Activated CD8-positive, alpha-beta T cell treated with anti-CD3 and anti-CD28 coated beads, Interleukin-2, amount 10 ng/mL, durations not matched to agents 7 days and 5 days (primary cell): ENCODE measurements at places on chromosomes 2 and 18. TPM values are rescaled to one million over a fixed set of nuclear protein-coding genes. Genes with fewer than 3 reads are reported as not detected.

The LRRC30 gene
- total RNA-seq: not detected

The TTC31 gene
- total RNA-seq: 40.0 TPM

The FAHD2B gene
- 29.8 TPM for total RNA-seq

- DNase-seq: no peak
Observed at GRCh38 chr2:64400105-64400728, 53.7 kb upstream of the LGALSL start.

DNA sequence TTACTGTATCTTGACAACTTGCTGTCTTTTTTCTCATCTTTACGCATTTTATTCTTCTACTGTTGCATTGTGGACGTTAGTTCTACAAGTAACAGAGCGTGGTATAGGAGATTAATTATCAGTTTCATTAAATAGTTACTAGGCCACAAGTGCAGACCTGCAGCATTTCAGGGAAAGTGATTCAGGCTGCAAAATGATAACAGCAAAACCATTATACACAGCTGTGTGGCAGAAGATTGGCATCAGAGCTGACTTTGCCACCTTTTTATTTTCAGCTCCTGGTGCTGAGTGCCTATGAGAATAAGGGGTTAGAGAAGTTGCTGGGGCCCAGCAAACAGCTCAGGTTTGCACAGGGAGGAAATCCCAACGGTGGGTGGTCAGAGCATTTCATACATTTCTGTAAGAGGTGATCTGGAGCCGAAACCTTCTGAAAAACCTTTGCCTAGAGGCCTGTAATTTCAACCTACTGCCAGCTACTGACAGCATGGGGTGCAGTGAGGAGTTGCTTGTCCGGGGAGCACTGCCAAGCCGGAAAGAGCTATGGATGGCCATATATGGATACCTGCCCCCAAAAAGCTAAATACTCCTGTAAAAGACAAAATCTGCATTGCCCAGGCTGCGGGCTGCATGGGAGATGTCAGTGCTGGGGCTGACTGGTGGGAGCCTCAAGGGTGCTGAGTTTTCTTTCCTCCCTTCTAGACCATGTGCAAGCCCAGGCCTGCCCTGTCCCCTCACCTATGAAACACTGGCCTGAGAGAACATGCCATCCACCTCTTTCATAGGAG is 2.7 kb upstream of the CCBE1 start:
- DNase-seq: no peak

GRCh38 chr2:12251121-12251520 is 465.6 kb upstream of the TRIB2 start:
- DNase-seq: no peak

- DNase-seq: no peak
Observed at GRCh38 chr2:106358081-106358480, 110.1 kb downstream of the RGPD3 start.

DNA sequence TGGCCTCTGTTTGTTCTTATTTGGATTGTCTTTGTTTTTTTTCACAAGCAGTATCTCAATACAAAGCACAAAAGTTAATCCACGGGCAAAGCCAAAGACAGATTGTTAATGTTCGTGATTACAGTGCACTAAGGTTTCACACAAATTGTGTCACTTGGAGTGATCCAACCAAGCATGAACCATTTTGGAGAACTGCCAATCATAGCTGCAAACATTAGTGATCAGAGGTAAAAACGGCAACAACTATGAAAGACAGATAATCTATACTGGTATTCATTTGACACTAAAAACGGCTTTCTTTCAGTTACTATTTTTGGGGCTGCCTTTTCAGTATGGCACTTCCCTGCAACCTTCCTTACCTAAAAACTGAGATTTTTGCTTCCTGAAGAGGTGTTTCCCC is 213.1 kb upstream of the GULP1 start:
- DNase-seq: no peak

- no peak for DNase-seq
Observed at GRCh38 chr2:121969166-121969565, 213.7 kb downstream of the TSN start.

GRCh38 chr2:17162713-17163112 is 355.5 kb downstream of the RAD51AP2 start:
- no peak for DNase-seq

- DNase-seq: no peak
Observed at GRCh38 chr2:46350029-46350689, 53.0 kb downstream of the EPAS1 start.

- no peak for DNase-seq
Observed at GRCh38 chr2:190716176-190716807, 67.4 kb downstream of the NAB1 start.

DNA sequence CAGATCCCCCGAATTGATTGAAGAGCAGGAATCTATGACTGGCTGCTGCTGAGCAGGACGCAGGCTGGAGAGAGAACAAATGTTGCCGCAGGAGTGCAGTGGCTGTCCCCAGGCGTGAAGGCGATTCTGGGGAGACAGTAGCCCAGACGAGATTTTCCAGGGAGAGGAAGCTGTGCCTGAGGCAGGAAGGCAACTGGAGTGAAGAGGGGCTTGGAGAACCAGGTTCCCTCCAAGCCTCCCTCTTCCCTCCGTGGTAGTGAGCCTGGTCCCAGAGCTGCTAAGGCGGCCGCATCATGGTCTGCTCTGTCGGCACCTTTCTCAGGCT is 1.3 kb upstream of the NPPC start:
- no peak for DNase-seq

DNA sequence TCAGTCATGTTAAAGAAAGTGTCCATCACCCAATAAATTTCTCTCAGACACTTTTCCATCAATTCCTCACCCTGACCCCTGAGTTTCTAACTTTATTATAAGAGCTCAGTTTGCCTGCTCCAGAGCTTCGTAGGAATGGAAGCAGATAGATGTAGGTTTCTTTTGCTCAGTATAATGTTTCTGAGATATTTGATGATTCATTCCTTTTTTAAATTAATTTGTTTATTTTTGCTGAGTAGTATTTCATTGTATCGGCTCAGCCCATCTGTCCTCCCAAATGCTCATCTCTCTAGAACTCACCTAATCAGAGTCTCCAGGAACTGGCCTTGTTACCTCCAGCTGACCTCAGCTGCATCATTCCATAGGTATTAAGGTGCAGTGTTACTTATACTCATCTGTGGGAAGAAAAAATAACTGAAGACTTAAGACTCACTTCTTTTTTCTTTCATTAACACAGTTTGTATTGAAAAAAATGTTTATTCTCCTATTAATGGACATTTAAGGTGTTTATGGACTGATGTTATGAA is 11.9 kb upstream of the BCL2L11 start:
- DNase-seq: no peak

The RGPD3 gene
- total RNA-seq: 0.31 TPM

The MYOM1 gene
- total RNA-seq: 1.3 TPM

The IL36G gene
- not detected for total RNA-seq

The NCL gene
- 665 TPM for total RNA-seq

DNA sequence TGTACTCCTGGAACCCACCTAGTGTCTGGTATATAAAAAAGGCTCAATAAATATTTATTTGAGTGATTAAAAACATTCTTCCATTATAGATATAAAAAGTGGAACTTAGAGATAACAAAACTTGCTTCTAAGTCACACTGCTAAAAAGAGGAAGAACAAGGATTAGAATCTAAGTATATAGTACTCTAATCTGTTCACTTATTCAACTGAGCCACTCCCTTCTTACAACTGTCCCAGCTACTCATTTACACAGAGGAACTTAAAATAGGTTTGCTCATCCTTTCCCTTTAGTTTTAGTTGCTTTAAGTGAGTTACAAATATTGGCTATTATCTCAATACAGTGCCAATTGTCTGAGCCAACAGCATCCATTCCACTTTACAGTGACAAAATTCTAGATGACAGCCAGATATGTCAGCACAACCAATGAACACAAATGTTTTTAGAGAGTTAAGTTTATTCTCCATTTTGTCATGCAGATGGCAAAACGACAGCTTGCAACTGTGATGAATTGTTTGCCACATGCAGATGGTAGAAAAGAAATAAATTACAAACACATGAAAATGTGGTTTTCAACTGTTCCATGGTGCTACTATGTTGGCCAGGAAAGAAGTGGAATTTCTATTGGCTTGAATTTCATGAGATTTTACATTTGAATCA is 280.7 kb upstream of the ZC3H15 start:
- DNase-seq: no peak

The HRH4 gene
- total RNA-seq: not detected

DNA sequence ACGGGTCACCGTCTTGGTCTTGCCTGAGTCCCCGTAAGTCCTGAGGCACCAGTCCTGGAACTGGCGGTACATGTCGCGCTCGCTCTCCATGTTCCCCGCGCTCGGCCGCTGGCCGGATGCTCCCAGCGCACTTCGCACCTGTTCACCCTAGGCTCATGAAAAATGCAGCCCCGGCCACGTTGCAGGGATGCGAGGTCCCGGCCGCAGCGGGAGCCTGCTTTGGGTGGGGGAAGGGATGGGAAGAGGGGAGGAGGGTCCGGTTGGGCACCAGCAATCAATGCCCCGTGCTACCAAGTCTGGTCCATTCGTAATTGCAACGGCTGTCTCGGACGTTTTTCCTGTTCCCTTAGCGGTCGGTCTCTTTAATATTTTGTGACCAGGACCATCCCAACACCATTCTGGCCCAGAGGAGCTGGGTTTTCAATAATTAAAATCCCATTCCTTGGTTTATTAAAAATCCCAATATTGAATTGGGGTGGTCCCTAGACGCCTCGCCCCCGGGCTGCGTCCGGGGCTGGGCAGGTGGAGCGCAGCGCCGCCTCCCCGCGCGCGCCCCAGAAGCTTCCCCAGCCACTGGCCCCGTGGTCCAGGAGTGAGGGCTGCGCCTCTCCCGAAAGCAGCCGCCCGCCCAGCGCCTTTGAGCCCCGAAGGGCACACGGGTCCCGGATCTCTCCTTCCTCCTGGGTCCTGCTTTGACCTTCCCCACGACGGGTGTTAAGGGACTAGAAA is 1.4 kb downstream of the NOL4 start:
- no peak for DNase-seq

- peak; percentile 25 for DNase-seq
Observed at GRCh38 chr2:190180313-190181122, 118.0 kb upstream of the MSTN start.

DNA sequence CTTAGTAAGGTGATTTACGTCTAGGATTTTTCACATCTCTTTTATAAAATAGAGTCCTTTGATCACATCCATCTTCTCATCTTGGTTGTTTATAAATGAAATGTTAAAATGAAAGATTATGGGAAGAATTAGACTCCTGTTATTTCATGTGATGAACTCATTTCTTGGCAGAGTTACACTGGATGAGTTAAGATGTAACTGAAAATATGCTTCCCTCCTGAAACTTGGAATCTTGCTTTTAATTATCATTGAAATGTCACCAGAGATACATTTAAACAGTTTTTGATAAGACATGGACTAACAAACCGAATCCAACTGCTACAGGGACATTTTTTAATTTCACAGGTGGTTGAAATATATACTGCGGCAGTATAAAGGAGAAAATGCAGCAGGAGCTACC is 274.0 kb downstream of the DLGAP1 start:
- DNase-seq: no peak

DNA sequence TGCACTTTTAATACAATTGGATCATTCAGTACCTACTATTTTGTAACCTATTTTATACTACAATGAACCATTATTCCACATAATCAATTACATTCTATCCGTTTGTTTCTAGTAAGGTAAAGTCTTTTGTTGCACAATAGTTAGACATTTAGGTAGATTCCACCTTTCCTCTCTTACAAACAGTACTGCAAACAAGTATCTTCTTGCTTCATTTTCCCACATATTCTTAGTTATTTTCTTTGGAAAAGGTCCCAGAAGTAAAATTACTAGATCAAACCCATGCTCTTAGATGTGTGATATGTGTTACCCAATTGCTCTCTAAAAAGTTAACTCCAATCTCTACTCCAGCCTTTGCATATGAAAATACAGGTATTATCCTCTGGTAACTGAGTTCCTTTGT is 49.6 kb downstream of the SPIRE1 start:
- no peak for DNase-seq

- no peak for DNase-seq
Observed at GRCh38 chr2:59150217-59150849, 909.2 kb upstream of the FANCL start.

GRCh38 chr18:11040823-11041656 is 108.3 kb downstream of the PIEZO2 start:
- DNase-seq: peak; percentile 47

DNA sequence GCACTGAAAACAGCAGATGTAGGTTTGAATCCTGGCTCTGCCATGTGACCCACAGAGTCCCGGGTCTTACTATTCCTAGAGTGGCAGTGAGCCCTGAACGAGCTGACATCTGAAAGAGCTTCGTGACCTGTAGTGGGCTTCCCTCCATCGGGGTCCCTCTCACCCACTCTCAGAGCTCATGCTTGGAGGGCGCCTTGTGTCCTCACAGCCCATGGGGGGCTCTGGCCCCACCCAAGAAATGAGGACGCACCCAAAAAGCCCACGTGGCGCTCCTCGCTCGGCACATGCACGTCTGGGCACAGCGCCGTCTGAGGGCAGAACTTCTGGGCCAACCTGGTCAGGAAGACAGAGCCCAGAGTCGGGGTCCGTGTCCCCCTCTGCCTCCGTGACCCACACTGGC is 23.7 kb downstream of the LBH start:
- no peak for DNase-seq

The TFCP2L1 gene
- not detected for total RNA-seq

- no peak for DNase-seq
Observed at GRCh38 chr2:119644186-119644585, 34.8 kb upstream of the TMEM177 start.

The SCYGR4 gene
- total RNA-seq: not detected

DNA sequence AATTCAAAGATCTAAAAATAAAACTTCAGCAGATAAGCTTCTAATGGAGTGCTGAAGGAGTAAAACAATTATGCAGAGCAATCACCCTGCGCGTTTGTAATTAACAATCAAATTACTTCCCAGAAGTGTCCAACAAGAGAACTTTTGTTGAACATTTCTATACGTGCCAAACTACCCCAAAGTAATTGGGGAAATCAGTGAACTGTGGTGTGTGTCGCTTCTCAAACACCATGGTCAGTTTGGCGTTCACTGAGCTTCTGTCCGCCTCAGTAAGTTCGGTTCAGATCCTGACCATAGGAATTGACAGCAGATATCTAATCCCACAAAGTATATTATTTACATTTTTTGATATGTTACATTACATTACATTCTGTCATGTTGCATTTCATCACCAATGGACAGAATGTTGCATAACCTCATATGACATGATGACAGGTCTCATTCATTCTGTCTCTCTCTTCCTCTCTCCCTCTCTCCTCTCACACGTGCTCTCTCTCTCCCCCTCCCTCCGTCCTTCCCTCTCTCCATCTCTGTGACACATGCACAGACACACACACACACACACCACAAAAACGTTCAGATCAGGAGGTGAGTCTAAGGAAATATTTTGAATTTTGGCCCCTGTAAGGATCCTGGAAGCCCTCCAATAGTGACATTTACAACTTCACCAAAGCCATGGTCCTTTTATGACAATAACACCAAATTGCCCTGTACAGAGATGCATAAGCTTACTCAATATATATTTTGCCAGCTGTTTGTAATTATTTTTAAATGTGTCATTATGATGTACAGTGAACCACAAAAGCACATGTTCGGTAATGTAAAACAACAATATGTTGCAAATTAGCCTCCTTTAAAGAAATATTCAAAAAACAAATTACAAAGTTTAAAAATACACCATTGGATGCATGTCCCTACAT is 269.2 kb downstream of the FIGN start:
- no peak for DNase-seq

The TXNL1 gene
- total RNA-seq: 54.4 TPM

The ANKRD44 gene
- total RNA-seq: 188 TPM

The TRIM43 gene
- total RNA-seq: not detected

The ASAP2 gene
- total RNA-seq: not detected
